ENCODE measurements at places on chromosomes 16 and 17.

GRCh38 chr16:85612191-85612800, 826 bp upstream of the GSE1 start:
- peak; percentile 91 for DNase-seq

GRCh38 chr17:22221344-22221743, 529.0 kb downstream of the KCNJ18 start:
- no peak for DNase-seq

DNA sequence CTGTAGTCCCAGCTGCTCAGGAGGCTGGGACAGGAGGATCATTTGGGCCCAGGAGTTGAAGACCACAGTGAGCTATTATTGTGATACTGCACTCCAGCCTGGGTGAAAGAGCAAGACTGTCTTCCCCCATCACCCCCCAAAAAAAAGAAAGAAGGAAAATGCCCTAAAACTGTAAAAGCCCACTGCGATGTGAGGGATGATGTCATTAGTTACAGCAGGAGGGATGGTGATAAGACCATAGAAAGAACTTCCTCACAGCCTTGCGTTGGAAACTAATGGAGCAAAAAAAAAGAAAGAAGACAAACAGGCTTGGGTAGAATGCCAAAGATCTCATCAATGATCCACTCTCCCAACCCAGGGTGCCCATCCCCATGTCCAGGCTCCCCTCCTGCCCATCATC, 18.7 kb downstream of the ZNF385C start:
- no peak for DNase-seq

DNA sequence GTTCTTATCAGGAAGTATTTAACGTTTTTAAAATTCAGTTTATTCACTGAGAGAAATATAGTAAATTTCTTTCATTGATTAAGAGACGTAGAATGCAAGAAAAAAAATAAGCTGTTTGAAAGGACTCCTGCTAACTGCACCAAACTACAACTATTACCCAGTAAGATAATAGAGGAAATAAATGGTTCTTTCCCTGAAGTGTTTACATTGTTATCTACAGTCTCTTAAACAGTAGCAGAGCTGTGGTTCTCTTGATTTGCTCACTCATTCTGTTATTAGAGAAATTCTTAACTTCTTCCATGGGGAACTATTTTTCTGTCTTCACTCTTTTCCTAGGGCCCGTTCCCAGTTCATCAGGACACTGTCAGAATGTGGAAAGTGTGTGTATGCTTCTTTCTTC, 973.0 kb downstream of the KCNJ2 start:
- DNase-seq = no peak

Data from fibroblast of the aortic adventitia (primary cell).